ENCODE measurements at places on chromosomes 1 and 21. TPM values are rescaled to one million over a fixed set of nuclear protein-coding genes. Genes with fewer than 3 reads are reported as not detected.

Gene CD247
- total RNA-seq: not detected

Gene HSD11B1
- 0.13 TPM for total RNA-seq

Gene CHI3L1
- total RNA-seq: not detected

Gene FLVCR1
- total RNA-seq: 6.7 TPM

Gene KCNH1
- not detected for total RNA-seq

All from mammary microvascular endothelial cell (primary cell).